Glutamatergic neuron (in vitro differentiated cells): ENCODE measurements at places on chromosomes 3 and 15. TPM values are rescaled to one million over a fixed set of nuclear protein-coding genes. Genes with fewer than 3 reads are reported as not detected.

Gene VIPR1
- total RNA-seq, result not detected

Gene LNP1
- total RNA-seq, result 2.0 TPM

Gene OR5H6
- total RNA-seq, result not detected

Gene CD200R1
- not detected for total RNA-seq

DNA sequence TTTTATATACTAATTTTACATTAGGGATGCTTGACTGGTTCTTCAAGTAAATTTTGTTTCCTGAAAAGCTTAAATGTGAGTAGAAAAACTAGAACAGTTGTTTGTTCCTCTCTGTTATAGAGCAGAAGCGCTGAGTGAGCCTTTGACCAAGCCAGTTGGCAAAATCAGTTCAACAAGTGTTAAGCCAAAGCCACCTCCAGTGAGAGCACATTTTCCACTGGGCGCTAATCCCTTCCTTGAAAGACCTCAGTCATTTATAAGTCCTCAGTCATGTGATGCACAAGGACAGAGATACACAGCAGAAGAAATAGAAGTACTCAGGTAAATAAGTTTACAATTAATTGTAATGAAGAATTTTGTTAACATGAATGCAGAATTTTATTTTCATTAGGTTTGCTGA lies 14.6 kb downstream of the CAPN7 start:
- H3K27ac ChIP-seq, result no peak overlapping the region
- H3K36me3 ChIP-seq, result peaks cover 4% of the 10 kb centered on the region
- no peak for DNase-seq
- H3K4me3 ChIP-seq, result no peak overlapping the region
- peaks cover 6% of the 10 kb centered on the region for H3K4me1 ChIP-seq

GRCh38 chr3:29181872-29182271 lies 99.0 kb upstream of the RBMS3 start:
- H3K27me3 ChIP-seq, result peaks cover 2% of the 10 kb centered on the region
- no peak overlapping the region for H3K4me3 ChIP-seq
- H3K36me3 ChIP-seq, result no peaks in the 10 kb centered on the region
- no peaks in the 10 kb centered on the region for H3K4me1 ChIP-seq
- DNase-seq, result no peak

DNA sequence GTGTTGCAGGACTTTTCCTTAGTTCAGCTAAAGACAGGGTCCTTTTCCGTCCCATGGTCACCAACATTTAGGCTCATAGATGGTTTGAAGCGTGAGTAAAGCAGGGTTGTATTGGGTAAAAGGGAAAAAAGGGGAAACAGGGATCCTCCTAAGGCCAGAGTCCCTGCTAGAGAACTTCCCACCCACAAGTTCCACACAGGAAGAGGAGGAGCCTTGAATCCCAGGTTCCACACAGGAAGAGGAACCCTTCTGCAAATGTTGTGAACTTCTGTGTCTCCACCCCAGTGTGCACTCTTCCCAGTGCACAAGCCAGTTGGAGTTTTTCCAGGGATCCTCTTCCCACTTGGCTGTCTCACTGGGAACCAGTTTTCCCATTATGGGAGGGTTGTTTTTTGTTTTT lies 27.6 kb upstream of the ATP8B4 start:
- no peak overlapping the region for H3K27ac ChIP-seq
- DNase-seq, result no peak
- H3K4me3 ChIP-seq, result no peak overlapping the region
- H3K4me1 ChIP-seq, result peaks cover 2% of the 10 kb centered on the region
- H3K27me3 ChIP-seq, result no peaks in the 10 kb centered on the region

DNA sequence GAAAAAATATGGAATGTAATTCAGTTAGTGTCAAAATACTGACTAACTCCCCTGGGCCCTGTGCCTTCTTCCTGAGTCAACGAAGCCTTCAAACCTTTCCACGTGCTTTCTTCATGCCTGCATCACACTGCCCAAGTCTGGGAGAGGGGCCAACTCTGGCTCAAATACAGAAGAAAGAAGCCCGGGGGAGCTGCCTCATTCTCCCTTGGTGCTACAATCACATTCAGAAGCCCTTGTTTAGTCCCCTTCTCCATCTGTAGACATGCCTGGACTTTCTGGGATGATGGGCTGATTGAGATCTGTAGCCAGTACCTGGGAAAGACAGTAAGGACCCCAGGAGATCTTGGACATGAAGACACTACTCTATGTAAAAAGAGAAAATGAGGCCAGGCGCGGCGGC lies 77.8 kb upstream of the GSK3B start:
- DNase-seq, result no peak
- no peak overlapping the region for H3K4me3 ChIP-seq
- H3K36me3 ChIP-seq, result no peaks in the 10 kb centered on the region
- peaks cover 12% of the 10 kb centered on the region for H3K4me1 ChIP-seq

GRCh38 chr15:79943820-79944219 lies 27.2 kb downstream of the BCL2A1 start:
- H3K36me3 ChIP-seq, result no peaks in the 10 kb centered on the region
- no peak overlapping the region for H3K4me3 ChIP-seq
- H3K27me3 ChIP-seq, result no peaks in the 10 kb centered on the region
- no peaks in the 10 kb centered on the region for H3K4me1 ChIP-seq
- no peak for DNase-seq

- H3K27ac ChIP-seq, result no peak overlapping the region
- no peaks in the 10 kb centered on the region for H3K36me3 ChIP-seq
- H3K4me1 ChIP-seq, result peaks cover 11% of the 10 kb centered on the region
Observed at GRCh38 chr15:65789759-65790425, 2.2 kb downstream of the DENND4A start.

DNA sequence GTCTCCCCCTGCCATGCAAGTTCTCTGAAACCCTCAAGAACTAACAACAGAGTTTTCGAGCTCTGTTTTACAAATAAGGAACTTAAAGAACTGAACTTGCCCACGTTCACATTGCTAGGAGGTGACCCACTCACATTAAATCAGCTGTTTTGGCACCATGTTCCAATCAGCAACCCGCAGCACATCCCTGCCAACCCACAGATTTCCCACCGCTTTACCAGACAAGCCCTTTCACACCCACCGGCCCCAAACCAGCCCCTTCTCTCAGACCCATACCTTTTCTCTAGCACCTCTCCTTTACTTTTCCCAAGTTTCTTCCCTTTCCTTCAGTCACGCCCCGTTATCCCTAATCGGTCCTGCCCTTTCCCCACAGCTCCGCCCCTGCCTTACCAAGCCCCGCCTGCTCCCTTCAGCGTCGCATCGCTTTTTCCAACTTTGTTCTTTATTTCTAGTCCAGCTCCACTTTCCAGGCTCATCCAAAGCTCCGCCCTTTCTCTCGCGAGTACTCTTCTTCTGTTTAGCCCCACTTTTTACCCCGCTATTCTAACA lies 804 bp upstream of the BRPF1 start:
- H3K27ac ChIP-seq, result peak overlapping the region; percentile 78
- H3K36me3 ChIP-seq, result no peaks in the 10 kb centered on the region
- no peak for DNase-seq
- H3K4me3 ChIP-seq, result peak overlapping the region; percentile 86

GRCh38 chr3:25476639-25477038 lies 48.6 kb downstream of the RARB start:
- H3K36me3 ChIP-seq, result no peaks in the 10 kb centered on the region
- peaks cover 14% of the 10 kb centered on the region for H3K4me1 ChIP-seq
- H3K27me3 ChIP-seq, result no peaks in the 10 kb centered on the region
- DNase-seq, result no peak
- H3K27ac ChIP-seq, result no peak overlapping the region

GRCh38 chr15:60584355-60584998 lies 105.5 kb upstream of the ICE2 start:
- no peaks in the 10 kb centered on the region for H3K4me1 ChIP-seq
- no peaks in the 10 kb centered on the region for H3K27me3 ChIP-seq
- H3K36me3 ChIP-seq, result no peaks in the 10 kb centered on the region
- no peak overlapping the region for H3K4me3 ChIP-seq
- no peak overlapping the region for H3K27ac ChIP-seq
